Fibroblast of villous mesenchyme (primary cell): ENCODE measurements at places on chromosomes 3 and 15.

- no peak for DNase-seq
Measured at GRCh38 chr3:36942638-36943248, 2.1 kb downstream of the TRANK1 start.

- DNase-seq: peak; percentile 95
Measured at GRCh38 chr15:43093026-43093425, 12.8 kb downstream of the UBR1 start.

DNA sequence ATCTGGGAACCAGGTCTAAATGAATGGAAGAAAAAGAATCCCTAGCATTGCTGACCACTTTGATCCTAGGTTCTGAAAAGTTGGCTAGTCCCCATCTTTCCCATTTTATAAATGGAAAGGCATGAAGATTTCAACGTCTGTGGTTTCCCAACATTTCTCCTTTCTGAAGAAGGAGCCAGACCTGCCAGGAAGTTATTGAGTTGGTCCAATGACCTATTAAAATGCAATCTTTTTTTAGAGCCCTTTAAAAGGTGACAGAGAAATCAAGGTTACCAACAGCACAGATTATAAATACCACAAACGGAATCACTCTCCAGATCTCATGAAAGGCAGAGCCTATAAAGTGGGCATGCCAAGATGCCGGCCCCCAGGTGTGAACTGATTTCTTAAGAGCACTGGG, 505.6 kb upstream of the THBS1 start:
- peak; percentile 17 for DNase-seq

- no peak for DNase-seq
Measured at GRCh38 chr15:62469478-62469873, 304.4 kb upstream of the C2CD4B start.

GRCh38 chr3:4695846-4696245, 202.7 kb downstream of the ITPR1 start:
- DNase-seq: peak; percentile 52

DNA sequence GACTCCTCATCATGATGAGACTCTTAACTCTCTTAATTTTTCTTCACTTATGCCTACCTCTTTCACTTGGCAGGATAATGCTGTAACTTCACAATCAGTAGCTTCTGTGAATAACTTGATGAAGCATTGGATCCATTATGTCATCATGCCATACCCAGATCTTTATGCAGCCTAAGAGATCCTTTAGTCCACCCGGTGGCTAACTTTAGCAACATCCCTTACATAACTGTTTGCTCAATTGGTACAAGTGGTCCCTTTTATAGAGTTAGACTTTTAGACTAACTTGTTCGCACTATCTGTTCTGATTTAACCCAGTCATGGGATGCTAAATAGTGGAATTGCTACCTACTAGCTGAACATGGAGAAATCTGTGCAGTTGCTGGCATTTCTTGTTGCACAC, 184.5 kb downstream of the USP13 start:
- peak; percentile 2 for DNase-seq

DNA sequence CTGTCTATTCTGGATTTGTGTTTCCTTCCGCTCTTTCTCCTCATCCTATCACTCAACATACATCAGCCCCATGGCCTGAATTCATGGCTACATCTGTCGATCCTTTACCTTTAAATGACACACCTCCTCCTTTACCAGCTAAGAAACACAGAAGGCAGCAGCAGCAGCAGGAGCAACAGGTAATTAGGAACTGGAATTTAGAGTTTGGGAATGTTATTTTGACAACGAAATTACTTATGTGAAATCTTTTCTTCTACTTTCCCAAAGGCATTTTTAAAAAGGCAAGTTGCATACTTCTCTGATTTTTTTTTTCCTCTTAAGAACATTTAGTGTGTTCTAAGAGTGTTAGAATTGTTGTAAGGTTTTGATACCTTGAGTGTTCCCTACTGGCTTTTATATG, 29.1 kb upstream of the ABHD10 start:
- no peak for DNase-seq

DNA sequence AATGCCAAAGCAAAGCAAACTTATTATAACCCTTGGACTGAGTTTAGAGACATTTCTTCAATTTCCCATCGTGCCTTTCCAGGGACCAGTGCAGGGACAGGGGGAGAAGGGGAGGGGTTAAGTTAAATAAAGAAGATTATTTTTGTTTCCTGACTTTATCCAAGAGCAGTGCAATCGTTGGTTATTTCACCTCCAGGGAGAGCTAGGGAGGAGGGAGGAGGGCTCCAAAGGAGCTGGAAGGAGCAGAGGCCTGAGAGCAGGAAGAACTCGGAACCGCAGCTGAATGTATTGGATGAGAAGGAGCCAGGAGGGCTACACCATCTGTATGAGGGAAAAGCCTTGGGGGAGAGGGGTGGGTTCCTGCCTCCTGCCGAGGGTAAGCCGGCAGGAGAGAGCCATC, 20.7 kb downstream of the HAPLN3 start:
- DNase-seq: no peak

DNA sequence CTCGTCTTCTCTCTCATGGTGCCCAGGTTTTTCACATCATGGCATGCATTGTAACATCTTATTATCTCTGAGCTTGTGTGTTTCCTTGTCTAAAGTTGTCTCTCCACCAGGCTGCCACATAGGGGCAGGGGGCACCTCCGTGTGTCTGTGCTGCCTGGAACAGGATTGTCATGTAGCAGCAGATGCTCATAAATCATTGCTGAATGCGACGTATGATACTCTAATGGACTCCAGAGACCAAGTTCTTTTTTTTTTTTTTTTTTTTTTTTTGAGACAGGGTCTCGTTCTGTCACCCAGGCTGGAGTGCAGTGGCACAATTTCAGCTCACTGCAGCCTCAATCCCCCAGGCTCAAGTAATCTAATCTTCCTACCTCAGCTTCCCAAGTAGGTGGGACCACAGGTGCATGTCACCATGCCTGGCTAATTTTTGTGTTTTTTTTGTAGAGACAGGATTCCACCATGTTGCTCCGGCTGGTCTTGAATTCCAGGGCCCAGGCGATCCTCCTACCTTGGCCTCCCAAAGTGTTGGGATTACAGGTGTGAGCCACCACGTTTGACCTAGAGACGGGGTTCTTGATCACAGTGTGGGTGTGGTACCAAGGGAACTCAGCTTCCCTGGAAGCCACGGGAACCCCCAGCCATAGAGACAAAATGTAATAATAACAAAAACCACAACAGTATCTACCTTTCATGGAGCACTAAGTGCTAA, 4.7 kb upstream of the DNASE1L3 start:
- DNase-seq: no peak

DNA sequence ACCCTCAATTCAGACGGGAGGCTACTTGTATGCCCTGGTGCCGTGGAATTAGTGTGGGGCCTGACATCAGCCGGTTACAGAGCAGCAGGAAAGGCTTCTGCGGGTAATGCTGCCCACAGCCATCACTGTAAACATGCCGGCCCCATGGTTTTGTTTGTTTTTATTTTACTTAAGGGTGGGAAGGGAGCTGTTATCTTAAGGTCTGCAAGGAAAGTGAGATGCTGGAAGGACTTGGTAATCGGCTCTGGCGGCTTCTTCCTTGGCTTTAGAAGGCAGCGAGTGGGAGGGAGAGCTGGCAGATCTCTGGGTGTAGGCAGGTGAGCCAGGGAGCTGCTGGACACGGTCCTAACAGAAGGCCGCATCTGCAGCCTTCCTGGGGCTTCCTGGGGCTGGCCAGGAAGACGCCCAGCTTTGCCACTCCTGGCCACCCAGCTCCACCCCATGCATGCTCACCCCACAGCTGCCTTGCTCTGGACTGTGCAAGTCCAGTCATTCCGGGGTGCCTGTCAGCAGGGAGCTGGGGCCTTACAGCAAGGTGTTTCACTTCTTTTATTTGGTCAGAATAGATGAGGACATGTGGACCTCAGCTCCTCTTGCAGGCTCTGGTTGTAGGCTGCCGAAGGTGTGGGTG, 54.1 kb upstream of the FURIN start:
- DNase-seq: peak; percentile 55

DNA sequence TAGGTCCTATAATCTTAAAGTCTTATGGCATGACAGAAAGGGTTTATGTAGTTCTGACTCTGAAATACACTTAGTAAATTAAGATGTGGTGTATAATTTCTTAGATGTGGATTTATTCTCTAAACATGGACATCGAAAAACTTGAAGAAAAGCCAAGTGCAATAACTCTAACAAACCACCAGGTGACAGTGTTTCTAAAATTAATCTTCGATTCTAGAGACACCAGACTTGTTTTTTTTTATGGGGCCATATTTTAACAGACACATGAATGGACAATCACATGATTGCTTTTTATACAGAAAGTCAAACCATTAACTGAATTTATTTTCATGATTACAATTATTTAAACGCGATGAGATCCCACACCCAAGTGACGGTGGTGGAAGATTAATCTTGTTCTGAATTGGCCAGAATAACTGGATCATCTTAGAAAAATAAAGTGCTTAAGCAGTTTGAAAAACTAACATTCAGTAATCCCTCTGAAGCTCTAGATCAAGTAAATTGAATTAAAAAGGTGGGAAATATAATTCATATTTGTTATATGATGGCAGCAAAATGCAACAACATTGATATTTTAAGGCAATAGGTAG, 305.1 kb downstream of the LSAMP start:
- peak; percentile 41 for DNase-seq

GRCh38 chr15:71278989-71279756, 163.9 kb downstream of the THSD4 start:
- DNase-seq: peak; percentile 94

DNA sequence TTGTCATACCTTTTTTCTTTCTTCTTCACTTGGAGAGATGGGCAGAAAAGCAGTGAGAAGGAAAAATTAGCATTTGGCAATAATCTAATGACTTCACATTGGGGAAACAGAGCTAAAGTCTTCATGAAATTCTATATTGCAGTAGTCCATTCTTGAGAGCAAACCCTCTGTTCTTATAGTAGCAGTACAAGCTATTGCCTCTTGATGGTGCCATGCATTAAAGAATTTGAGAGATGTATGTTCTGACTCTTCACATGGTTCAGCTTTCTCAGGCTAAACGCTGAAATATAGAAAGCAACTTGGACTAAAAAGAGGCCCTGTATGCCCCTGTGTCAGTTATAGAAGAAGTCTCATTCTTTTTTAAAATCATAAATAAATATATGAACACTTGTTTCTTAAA, 36.0 kb downstream of the PHLDB2 start:
- DNase-seq: peak; percentile 57

- DNase-seq: peak; percentile 69
Measured at GRCh38 chr3:115146032-115146417, 1.1 kb downstream of the ZBTB20 start.

GRCh38 chr3:118097660-118098059, 937.0 kb downstream of the IGSF11 start:
- DNase-seq: no peak

DNA sequence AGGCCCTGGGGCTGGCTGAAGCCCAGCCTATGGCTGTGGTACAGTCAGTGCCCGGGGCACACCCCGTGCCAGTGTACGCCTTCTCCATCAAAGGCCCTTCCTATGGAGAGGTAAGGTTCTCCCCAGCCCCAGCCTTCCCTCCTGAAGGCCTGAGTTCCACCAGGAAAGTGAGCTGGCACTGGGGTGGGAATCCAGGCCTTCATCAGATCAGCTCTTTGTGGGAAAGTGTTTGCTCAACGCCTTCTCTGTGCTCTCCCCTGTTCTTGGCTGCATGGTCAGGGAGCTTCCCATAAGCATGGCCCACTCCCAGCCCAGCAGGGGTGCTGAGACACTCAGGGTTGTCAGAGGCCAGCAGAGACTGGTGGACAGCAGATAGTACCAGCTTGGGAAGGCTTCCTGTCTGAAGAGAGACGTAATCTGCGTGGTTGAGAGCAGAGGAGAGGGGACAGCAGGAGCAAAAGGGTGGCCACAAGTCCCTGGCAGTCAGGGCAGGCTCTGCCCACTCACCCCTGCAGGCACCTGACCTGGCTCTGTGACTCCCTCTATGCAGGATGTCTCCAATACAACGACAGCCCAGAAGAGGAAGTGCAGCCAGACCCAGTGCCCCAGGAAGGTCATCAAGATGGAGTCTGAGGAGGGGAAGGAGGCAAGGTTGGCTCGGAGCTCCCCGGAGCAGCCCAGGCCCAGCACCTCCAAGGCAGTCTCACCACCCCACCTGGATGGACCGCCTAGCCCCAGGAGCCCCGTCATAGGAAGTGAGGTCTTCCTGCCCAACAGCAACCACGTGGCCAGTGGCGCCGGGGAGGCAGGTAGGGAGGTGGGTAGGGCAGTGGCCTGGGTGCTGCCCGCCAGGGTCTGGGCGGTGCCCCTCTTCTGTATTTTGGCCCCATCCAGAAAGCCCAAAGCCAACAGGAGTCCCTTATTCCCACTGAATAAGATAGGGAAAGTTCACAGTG, 38.4 kb downstream of the PML start:
- DNase-seq: no peak

- no peak for DNase-seq
Measured at GRCh38 chr3:190072856-190073255, 47.8 kb downstream of the P3H2 start.

GRCh38 chr3:136171097-136171542, 25.0 kb downstream of the MSL2 start:
- no peak for DNase-seq

DNA sequence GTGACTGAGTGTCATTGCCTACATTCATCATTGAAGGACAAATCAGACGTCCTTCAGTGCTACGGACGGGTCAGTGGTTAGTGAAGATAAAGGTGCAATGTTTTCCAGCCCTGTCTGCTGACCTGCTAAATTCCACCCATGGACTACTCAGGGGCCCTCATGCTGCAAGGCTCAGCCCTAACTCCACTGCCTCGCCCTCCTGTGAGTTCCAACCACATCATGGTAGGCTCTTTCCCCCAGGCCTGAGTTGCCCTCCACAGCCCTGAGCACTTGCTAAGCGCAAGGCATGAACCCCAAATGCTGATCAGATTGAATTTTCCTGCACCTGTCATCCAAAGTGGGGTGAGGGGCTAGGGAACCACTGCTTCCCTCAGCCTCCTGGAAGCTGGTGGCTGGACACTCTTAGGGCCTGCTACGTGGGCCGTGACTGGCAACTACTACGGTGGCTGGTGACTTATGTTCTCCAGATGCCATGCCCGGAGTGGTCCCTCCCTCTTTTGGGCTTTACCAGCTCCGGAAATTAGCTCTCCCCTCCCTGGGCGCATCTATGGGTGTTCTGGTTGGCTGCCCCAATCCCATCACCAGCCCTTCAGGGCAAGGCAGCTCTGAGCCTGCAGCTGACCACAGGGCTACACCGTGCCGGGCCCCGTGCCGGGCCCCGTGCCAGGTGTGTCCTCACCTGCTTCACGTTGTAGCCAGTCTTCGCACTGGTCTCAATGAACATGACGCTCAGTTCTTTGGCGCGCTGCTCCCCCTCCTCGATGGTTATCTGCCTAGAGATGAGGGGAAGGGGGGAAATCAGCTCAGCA, 32.1 kb downstream of the SRPRB start:
- no peak for DNase-seq

GRCh38 chr3:127168271-127168670, 24.7 kb upstream of the PRR23E start:
- DNase-seq: no peak

DNA sequence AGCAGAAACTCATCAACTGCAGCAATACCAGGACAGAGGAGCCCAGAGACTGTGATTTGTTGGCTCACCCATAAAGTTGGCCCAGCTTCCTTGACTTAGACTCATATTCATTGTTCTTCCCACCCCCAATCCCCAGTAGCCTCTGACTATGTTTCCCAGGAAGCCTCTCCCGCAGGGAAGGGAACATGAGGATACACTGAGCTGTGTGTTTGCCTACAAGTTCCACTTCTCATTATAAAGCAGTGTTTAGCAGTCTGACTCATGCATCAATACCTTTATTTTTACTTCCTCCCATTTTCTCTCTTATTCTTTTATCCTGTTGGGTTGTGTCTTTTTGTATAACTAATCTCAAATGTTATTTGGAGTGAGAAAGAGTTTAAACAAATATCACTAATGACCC, 111.6 kb upstream of the PHLDB2 start:
- DNase-seq: peak; percentile 48

- peak; percentile 41 for DNase-seq
Measured at GRCh38 chr3:69142090-69142489, 19.7 kb upstream of the LMOD3 start.

GRCh38 chr15:79994615-79995014, 23.6 kb upstream of the BCL2A1 start:
- peak; percentile 17 for DNase-seq
